ENCODE measurements at places on chromosomes 3 and 15.

- DNase-seq = no peak
Observed at GRCh38 chr15:93027413-93027812, 61.6 kb downstream of the RGMA start.

DNA sequence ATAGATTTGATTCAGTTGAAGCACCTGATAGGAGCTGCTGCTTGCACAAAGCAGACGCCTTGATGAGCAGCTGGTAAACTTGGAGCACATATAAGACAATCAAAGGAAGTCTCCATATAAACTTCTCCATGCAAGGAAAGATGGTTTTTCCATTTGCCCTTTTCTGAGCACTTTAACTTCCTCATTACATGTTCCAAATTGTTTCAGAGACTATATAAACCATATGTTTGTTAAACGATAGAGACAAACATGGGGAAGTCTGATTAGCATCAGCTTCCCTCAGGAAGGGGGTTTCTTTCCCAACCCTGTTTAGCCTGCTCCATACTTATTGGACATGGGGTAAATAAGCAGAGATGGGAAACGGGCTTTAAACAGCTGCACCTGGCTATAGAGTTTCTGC lies 88.0 kb downstream of the DHX36 start:
- DNase-seq = no peak

DNA sequence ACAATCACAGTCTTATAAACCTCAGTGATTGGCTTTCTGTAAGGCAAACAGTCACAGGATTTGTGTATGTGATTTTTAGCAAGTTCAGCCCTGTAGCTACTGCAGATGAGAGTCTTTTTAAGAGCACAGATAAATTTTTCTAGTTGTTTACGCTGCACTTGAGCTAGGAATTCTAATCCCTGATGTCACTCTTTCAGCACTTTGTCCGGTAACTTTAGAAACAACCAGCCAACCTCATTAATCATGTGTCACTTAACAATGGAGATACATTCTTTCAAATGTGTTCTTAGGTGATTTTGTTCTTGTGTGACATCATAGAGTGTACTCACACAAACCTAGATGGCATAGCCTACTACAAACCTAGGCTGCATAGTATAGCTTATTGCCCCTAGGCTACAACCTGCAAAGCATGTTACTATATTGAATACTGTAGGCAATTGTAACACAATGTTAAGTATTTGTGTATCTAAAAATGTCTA lies 36.8 kb upstream of the GOLGA6L2 start:
- DNase-seq = no peak

DNA sequence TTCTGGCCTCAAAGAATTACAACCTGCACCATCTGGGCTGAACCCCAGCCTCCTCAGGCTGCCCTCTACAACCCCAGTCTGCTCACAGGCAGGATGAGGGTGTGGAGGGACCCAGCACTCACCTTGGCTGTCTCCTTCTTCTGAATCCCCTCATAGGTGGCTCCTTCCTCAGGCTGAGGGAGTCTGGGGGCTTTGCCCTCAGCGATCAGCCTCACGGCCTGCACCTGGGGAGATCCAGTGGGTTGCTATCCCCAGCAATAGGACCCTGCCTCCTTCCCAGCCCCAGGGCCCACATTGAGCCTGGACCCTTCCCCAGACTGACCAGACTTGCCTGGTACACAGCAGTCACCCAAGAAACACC lies 25.1 kb downstream of the ALDH1L1 start:
- DNase-seq = no peak

DNA sequence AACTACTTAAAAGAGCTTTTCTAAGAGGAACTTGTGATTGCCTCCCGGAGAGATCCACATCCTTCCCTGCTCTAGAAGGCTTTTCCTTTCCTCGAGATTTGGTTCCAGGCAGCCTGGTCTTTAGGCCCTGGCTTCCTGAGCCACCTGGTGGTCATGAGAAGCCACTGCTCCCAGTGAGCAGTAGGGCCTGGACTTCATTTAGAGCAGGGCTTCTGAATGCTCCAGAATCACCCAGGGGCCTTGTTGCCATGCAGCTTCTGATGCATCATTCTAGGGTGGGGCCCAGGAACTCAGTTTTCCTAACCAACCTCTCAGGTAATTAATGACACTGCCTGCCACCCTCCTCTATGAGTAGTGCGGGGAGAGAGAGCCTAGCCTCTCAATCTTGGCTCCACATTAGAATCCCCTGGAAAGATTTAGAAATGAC lies 29.6 kb downstream of the PSMD6 start:
- DNase-seq = no peak

GRCh38 chr3:65233561-65233960 lies 545.8 kb upstream of the ADAMTS9 start:
- no peak for DNase-seq

- DNase-seq = no peak
Observed at GRCh38 chr15:74724570-74725224, 631 bp downstream of the CYP1A1 start.
